Smooth muscle cell of the brain vasculature (primary cell): ENCODE measurements at places on chromosomes 4 and X.
A peak's percentile ranks its signal among the peaks of the same experiment; 100 is the strongest.

GRCh38 chr4:1363513-1363912 lies 16.5 kb downstream of the UVSSA start:
- no peak for DNase-seq

GRCh38 chrX:8657883-8658282 lies 74.1 kb downstream of the ANOS1 start:
- no peak for DNase-seq

DNA sequence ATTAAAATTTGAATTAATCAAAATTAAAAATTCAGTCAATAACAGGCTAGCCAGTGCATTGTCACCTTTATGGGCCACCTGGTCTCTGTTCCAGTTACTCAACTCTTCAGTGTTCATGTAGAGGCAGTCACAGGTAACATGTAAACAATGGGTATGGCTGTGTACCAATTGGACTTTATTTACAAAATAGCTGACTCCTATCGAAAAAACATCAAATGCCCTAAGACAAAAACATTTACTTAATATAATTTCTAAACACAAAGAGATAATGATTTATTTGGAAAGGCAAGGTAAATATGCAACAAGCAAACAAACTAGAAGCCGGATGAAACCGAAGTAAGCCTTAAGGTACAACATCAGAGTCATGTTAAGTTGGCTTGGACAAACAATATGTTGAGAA lies 8.8 kb downstream of the TMEM150C start:
- no peak for DNase-seq

GRCh38 chr4:153215921-153216320 lies 11.7 kb downstream of the TRIM2 start:
- DNase-seq, result no peak

- no peak for DNase-seq
Observed at GRCh38 chr4:8795140-8795539, 76.5 kb downstream of the HMX1 start.

DNA sequence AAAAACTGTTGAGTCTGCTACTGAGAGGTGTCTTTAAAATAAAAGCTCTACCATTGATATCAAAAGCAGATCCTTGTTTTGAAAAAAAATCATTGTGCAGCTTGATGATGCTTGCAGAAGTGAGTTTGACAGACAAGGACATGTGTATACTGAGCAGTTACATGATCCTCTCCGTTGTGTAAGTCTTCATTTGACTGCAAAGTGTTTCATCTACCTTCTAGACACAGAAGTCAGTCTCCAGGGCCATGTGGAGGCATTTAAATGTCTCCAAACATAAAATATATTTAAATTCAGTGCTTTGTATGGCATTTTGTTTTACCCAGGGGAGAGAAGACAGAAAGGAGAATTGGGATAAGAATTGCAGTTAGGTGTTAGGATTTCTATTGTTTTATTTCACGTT lies 107.8 kb upstream of the MYOZ2 start:
- no peak for DNase-seq

DNA sequence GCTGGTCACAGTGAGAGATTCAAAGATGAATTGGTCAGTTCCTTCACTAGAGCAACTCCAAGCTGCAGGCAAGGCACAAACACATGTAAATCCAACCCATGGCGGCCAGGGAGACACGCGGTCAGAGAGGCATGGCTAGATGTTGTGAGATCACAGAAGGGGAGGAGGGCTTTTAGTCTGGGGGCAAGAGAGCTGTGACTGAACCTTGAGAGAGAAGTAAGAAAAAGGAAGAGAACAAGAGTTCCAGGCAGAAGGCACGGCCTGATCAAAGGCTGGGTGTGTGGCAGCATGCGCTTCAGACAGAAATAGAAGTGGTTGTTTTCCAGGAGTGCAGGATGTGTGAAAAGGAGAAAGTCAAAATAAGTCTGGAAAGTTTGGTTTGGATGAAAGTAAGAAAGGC lies 15.9 kb downstream of the CCDC149 start:
- DNase-seq, result no peak

DNA sequence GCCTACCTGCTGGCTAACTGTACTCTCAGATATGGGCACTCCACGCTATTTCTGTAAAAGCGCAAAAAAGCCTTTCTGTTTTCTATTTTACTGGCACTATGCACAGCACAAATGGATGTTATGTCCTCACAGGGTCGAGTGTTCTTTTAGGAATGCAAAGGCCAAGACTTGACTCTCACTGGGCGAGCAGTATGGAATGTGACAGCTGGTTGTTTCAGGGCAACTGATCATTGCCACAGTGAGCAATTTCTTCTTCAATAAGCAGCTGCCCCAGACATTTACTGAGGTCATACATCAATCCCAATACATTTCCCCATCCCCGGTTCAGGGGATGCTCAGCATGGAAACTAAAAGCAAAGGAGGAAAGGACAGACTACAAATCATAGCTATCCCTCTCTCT lies 58.2 kb downstream of the PDE5A start:
- DNase-seq, result peak; percentile 36

GRCh38 chrX:20445109-20445508 lies 178.4 kb upstream of the RPS6KA3 start:
- no peak for DNase-seq
